ENCODE measurements at places on chromosomes 5 and 9. TPM values are rescaled to one million over a fixed set of nuclear protein-coding genes. Genes with fewer than 3 reads are reported as not detected.

Gene MEGF9
- polyA plus RNA-seq, result 1.7 TPM

Gene ZNF883
- 10.7 TPM for polyA plus RNA-seq

Gene PCDHGC5
- not detected for polyA plus RNA-seq

DNA sequence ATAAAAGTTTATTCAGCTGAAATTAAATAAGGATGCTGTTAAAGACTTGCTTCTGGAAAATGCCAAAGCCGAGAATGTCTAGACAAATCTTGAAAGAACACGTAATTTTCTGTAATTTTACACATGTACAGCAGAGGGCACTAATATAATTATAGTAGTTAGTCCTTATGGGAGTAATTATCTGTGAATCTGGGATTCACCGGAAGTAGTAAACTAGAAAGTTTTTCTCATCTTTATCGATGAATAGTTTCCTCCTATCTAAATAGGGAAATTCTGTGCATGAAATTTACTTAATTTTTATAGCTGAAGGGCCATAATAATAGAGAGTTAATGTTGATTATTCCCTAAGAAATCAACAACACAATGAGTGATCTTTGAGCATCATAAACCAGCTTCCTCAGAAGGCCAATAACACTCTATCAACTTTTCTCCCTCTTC, 18.4 kb upstream of the CNTLN start:
- H3K27ac ChIP-seq, result no peak overlapping the region
- no peaks in the 10 kb centered on the region for H3K4me1 ChIP-seq
- H3K4me3 ChIP-seq, result no peak overlapping the region

- no peak for DNase-seq
- H3K27me3 ChIP-seq, result no peaks in the 10 kb centered on the region
- H3K36me3 ChIP-seq, result no peaks in the 10 kb centered on the region
These were observed 72.6 kb downstream of the OXCT1 start for GRCh38 chr5:41797662-41798061.

DNA sequence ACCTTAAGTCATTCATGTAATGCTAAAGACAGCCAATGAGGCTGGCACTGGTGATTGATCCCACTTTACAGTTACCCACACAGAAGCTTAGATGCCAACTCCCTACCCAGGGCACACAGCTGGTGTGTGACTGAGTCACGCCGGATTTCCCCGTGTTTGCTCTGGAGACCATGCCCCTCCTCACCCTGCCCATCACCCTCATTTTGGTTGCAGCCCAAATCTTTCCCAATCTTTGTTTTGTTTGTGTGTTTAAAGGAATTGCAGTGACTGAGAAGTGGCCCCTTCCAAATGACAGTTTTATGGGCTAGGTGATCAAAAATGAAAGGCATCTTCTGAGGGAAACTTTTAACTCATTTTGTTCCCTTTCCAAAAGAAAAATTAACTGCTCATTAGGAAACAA, 10.9 kb downstream of the FBXL7 start:
- H3K4me1 ChIP-seq, result no peaks in the 10 kb centered on the region
- H3K27ac ChIP-seq, result no peak overlapping the region
- H3K27me3 ChIP-seq, result no peaks in the 10 kb centered on the region
- DNase-seq, result no peak
- H3K36me3 ChIP-seq, result no peaks in the 10 kb centered on the region

All from cardiac muscle cell (in vitro differentiated cells and primary cell).